CD4-positive, alpha-beta T cell treated with Interleukin-17A for 1 hour (primary cell): ENCODE measurements at places on chromosomes 12 and 14.

DNA sequence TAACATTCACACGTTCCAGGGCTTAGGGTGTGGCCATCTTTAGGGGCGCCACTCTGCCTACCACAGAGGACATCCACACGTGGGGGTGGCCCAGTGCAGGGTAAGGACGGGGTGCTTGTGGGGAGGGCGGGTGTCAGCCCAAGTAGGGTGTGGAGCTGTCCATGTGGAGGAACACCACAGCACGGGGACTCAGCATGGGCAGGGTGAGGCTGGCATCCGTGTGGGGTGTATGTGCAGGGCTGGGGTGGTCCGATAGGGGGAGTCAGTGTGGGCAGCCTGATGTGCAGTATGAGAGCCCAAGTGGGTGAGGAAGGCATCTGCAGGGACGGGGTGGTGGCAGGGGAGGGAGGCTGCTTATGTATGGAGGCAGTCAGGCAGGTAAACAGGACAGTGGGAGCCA is 17.7 kb downstream of the PSMC1 start:
- no peak for DNase-seq

DNA sequence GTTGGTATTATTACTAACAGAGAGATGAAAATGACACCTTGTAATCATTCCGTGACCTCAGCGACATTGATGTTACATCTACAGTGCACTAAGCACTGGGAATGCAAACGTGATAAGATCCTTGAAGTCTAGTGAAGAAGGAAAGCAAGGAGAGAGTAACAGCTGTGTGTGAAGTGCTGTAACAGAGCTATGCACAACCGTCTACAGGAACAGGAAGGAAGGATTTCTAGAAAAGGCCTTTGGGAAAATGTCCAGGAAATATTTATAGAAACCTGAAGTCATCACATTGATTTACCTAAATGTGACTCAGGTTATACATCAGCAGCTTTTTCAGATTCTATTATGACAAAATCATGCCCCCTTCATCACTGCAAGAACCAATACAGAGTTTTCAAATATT is 304.2 kb upstream of the AMIGO2 start:
- no peak for DNase-seq

GRCh38 chr12:21906919-21907493 is 34.2 kb downstream of the ABCC9 start:
- no peak for DNase-seq

DNA sequence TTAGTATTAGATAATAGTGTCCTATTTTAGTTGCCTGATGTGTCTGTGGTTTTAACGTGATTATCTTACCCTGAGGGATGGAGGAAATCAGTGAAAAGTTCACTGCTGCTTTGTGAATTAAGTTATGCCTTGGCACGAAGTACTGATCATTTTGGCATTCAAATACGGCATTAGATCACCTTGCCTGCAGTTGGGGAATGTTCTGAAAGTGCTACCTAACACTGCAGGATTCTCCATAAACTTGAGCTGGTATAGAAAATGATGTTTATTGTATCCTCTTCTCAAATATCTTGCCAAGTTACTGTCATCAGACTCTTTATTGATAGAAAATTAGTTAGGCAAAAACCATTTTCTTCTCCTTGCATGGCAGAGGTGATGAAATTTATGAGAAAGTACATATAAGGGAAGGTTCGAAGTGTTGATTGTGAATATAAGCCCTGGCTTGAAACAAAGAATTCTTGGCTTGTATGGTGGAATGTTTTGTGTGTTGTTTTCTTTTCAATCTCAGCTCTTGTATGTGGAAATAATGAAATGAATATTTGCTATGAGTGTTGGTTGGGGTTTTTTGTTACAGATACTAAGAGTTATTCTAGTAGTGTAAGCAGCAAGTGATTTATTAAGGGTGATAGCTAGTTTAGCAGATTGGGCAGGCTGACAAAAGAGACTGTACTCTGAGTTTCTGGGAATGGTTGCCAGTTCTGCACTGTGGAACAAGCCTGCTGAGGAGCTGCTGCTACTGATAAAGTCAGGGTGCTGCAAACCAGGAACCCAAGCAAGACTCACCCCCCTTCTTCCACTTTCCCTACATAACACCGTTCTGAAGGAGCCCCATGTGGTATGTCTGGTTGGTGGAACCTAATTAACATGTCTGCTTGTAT is 448.3 kb downstream of the PCNX1 start:
- DNase-seq, result no peak

DNA sequence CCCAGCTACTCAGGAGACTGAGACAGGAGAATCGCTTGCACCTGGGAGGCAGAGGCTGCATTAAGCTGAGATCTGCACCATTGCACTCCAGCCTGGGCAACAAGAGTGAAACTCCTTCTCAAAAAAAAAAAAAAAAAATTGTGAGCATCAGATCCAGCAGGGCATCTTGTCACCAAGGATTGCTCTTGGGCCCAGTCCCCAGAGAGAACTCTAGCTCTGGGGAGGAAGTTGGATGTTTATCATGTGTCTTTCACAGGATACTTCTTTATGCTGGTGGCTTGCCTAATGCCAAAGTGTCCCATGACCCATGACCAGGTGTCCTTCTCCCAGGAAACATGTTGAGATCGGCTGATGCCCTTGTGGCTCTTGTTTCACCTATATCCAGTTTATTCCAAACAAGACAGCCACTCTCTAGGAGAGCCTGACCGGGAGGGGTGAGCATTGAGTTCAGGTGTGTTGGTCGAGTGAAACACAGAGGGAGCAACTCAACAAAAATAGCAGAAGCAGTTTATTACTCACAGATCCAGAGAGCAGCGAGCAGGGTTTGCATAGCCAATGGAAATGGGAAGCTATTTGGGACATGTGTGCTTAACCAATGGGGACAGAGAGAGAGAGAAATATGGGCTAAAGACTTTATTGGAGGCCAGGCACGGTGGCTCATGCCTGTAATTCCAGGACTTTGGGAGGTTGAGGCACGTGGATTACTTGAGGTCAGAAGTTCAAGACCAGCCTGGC is 6.6 kb upstream of the TCHP start:
- no peak for DNase-seq

DNA sequence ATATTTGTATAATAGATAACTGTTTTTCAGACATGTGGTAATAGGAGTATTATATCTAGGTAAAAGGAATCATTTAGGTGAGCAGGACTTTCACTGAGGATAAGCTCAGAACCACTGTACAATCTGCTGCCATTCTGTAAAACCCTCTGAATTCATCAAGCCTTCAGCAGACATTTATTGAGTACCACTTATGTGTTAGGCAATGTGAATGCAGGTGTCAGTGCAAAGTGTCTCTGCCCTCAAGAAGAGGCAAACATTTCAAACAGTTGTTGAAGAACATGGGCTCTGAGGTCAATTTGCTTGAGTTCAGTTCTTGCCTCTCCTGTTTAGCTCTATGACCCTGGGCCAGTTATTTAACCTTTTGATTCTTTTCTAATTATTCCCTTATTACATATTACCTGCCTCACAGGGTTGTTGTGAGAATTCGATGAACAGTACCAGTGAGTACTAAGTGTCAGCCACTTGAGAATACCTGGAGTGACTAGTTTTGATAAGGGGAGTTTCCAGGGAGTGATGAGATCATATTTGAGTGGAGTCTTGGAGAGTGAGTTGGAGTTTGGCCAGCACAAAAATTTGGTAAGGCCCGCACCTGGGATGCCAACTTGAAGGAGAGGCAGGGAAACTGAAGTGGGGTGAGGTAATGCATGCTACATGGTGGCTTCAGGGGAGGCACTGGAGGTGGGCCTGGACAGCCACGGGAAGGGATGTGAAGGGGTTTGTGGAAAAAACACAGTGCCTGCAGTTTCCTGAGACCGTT is 33.7 kb downstream of the RASSF8 start:
- DNase-seq, result no peak

- no peak for DNase-seq
Measured at GRCh38 chr12:132610051-132610759, at the start of gene LRCOL1. LRCOL1 (minus strand) TSS chr12:132610582; CDS start chr12:132606251, 4,331 bp downstream.

GRCh38 chr12:23001487-23001886 is 376.5 kb downstream of the ETNK1 start:
- no peak for DNase-seq

GRCh38 chr14:43161477-43161876 is 1345.6 kb downstream of the FSCB start:
- no peak for DNase-seq

DNA sequence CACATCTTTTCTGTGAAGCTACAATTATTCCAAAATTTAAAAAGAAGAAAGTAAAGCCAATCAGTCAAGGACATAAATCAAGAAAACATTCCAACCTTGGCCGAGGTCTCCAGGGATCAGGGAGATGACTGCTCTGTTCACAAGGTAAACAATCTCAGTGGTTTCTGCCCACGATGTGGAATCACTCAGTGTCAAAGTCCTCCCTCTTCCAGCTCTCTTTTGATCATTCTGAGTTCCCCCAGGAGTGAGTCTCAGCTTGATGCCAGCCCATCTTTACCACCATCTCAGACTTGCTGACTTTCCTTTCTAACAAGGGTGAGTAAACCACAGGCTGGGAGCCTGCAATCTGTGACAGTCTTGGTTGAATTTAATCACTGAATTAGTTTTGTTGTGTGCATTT is 4.8 kb upstream of the SERPINA9 start:
- DNase-seq, result no peak

DNA sequence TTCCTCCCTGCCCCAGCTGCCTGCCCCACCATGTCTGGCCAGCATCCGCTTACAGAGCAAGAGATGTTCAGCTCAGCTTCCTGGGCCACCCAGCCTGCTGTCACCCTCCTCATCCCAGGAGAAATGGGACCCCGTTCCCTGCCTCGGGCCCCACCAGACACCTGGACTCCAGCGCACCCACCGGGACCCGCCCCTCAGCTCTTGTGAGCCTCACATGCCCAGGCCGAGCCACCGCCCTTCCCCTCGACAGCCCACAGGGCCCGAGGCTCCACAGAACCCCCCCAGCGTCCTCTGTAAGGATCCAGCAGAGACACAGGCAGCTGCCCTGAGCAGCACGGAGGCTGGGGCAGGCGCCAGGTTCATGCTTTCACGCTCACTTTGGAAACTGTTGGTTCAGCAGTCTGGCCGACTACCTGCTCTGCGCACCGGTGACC is 18.4 kb upstream of the C14orf180 start:
- no peak for DNase-seq

- DNase-seq, result no peak
Measured at GRCh38 chr14:100605706-100606686, 18.8 kb upstream of the BEGAIN start.

GRCh38 chr12:4293299-4293965 is 19.9 kb downstream of the CCND2 start:
- DNase-seq, result peak; percentile 38

- DNase-seq, result no peak
Measured at GRCh38 chr14:86787717-86788116, 1205.3 kb downstream of the GALC start.

GRCh38 chr12:95731519-95731958 is 59.0 kb downstream of the NTN4 start:
- DNase-seq, result no peak

GRCh38 chr12:71665090-71665463 is 976 bp downstream of the THAP2 start:
- DNase-seq, result no peak

DNA sequence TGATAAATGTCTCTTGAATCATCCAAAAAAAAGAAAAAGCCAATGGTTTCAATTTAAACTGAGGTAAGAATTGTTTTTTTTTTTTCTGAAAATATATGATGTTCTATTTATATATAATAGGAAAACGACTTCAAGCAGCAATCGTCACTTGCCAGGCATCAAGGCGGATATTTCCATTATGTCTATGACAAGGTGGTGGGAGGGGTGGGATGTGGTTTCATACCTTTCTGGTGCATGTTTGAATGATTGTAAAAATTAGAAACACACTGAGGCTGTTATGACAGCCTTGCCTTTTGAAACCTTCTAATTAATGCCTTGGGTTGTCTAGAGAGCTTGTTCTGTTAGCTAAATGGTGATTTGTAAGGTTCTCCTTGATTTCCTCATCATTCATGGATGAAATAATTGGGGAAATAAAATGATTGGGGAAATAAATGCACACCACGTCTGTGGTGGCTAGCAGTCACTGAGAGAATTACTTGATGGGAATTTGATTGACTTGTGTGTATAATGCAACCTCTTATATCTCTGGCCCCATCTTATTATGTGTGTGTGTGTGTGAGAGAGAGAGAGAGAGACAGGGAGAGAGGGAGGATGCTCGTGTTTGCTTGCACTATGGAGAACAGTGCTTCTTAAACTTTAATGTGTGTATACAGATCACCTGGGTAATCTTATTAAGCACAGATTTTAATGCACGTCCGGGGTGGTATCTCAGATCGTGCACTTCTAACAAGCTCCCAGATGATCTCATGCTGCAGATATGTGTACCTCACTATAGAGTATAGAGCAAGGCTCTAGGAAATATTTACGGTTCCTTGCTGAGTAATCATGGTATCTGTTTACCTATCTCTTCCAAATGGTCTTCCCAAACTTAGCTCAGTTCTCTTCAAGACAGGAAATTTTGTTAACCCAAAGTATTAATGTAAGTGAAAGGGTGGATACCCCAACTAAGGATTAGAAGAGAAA is 502.6 kb downstream of the DIO2 start:
- no peak for DNase-seq

- no peak for DNase-seq
Measured at GRCh38 chr12:4203772-4204376, 69.7 kb upstream of the CCND2 start.

GRCh38 chr12:69512820-69513219 is 42.6 kb downstream of the FRS2 start:
- DNase-seq, result no peak

- no peak for DNase-seq
Measured at GRCh38 chr12:48810903-48811431, 7.3 kb upstream of the CACNB3 start.

- DNase-seq, result no peak
Measured at GRCh38 chr12:332581-333205, 56.4 kb downstream of the KDM5A start.

GRCh38 chr12:2336409-2336829 is 283.6 kb downstream of the CACNA1C start:
- no peak for DNase-seq

DNA sequence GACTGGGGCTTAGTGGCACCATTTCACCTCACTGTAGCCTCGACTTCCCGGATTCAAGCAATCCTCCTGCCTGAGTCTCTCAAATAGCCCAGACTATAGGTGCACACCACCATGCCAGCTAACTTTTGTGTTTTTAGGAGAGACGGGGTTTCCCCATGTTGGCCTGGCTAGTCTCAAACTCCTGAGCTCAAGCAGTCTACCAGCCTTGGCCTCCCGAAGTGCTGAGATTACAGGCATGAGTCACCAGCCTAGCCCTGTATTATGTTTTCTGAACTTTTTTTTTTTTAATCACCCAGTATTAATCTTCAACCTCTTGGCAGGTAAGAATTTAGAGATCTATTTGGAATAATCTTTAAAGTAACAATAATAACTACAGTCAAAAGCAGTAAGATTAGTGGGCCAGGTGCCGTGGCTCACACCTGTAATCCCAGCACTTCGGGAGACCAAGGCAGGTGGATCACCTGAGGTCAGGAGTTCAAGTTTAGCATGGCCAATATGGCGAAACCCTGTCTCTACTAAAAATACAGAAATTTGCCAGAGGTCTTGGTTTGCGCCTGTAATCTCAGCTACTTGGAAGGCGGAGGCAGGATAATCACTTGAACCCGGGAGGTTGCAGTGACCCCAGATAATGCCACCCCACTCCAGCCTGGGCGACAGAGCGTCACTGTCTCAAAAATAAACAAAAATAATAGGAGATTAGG is 8.6 kb downstream of the NANOG start:
- DNase-seq, result no peak

DNA sequence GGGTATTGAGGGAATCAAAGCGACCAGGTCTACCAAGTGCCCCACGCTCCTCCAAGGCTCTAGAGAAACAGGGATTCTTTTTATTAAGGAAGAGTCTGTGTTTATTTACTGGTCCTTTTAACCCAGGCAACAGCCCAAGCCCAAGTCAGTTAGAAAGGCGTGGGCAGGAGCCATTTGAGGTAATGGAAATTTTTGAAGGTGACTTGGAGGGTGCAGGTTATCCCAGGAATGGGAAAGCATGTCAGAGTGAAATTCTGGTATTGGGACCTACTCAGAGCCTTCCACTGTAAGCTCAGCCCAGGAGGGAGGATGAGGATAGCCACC is 2.9 kb downstream of the SLC6A12 start:
- DNase-seq, result no peak
